ENCODE measurements at places on chromosomes 1 and 21.

DNA sequence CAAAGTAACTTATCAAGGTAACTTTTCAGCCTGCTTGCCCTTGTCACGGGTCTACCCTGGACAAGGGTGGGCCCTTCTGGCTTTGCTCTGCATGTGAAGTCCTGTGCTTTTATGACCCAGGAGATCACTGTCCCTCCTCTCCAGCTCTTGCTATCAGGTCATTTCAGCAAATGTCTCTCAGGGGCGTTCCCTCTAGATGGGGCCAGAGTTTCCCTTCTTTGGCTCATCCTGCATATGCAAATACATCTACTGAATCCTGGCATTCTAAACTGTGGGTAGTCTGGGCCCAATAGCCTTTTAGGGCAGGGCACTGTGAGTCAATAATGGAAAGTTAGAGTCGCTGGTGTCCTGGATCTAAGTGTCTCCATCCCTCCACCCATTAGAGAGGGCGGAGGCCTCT is 366.9 kb upstream of the USP24 start:
- ATAC-seq: no peak

DNA sequence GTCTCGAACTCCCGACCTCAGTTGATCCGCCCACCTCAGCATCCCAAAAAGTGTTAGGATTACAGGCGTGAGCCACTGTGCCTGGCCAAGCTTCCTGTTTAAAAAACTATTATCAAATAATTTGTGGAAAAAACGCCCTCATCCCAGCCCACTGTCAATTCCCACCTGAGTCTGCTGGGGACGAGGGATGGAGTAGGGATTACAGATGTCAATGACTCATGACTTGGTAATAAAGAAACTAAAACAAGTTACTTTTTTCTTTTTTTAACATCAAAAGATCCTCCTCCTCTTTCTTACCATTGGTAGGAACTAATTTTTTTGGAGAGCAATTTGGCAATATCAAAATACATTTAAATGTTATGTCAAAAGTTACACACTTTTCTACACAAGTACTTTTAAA is 9.7 kb downstream of the CNN3 start:
- no peak for ATAC-seq

- peak; percentile 86 for ATAC-seq
Measured at GRCh38 chr1:114482585-114482984, 28.4 kb downstream of the TRIM33 start.

DNA sequence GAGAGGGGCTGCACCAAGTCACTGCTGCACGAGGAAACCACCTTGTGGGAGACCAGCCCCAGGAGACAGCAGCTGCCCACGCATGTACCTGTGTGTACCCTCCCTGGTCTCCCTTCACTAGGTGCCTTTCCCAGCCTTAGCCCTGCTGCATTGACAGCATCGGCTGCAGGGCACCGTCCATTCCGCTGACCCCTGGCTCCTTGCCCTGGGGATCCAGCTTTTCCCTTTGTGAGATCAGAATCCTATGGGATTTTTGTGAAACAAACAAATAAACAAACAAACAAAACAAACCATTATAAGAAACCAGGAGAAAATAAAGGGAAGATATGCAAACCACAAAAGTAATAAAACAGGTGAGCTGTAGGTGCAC is 2.1 kb downstream of the STUM start:
- ATAC-seq: no peak

DNA sequence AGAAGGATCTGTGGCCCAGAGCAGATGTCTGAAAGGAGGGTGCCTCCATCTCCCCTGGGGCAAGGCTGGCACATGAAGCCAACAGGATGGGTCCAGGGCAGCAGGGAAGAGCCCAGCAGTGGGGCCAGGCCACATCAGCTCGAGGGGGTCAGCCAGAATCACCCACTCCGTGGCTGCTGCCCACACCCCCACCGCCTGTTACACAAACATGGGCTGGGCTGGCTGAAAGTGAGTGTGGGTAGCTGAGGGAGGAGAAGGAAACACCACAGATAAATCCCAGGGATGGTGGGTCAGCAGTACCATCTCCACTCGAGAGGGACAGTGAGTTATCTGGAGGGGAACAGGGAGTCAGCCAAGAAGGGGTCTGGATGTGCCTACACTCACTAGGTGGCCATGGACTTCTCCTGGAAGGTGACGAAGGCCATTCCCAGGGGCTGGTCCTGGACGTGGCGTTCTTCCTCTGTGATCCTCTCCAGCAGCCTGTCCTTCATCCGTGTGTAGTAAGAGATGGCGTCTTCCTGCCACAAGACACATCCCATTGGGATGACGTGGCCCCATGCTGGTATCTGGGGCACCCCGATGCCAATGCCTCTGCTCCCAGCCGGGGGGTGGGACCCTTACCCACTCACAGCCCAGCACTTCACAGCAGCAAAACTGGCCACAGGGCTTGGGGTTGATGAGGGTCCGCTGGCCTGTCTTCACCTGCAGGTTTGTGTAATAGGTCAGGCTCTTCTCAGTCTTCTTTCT is 20.2 kb downstream of the TMEM63A start:
- no peak for ATAC-seq

GRCh38 chr1:3212453-3213355 is 143.7 kb downstream of the PRDM16 start:
- no peak for ATAC-seq

GRCh38 chr1:4584449-4584848 is 70.0 kb upstream of the AJAP1 start:
- ATAC-seq: no peak

GRCh38 chr1:53981220-53981619 is 35.1 kb downstream of the LRRC42 start:
- no peak for ATAC-seq

DNA sequence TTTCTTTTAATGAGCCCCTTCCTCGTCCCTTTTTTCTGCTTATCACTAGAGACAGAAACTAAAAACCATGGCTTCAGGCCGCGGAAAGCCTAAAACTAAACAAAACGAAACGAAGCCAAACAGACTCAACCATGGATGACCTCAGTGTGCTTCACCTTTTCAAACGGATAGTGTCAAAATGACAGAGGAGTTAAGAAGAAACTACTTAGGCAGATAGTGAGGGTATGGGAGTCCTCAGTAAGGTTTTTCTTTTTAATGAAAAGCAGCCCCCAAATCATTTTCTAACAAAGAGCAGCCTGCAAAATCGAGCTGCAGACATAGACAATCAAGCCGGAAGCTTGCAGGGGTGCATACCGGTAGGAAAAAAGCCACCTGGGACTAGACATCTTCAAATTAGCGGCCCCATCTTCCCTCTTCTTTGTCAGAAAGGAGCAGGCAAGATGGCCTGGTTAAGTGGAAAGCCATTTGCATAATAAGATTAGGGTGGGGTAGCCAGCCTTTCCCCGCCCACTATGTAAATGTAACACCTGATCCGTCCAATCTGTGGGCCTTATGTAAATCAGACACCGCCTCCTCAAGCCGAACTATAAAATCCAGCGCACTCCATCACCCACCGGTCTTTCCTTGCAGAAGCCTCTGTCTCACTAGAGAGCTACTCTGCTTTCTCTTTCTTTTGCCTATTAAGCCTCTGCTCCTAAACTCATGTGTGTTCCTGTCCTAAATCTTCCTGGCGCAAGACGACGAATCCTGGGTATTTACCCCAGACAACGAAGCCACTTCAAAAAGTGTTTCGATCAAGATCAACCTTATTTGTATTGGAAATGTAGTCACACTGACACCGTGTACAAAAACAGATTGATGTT is 6.2 kb upstream of the ERO1B start:
- ATAC-seq: no peak

DNA sequence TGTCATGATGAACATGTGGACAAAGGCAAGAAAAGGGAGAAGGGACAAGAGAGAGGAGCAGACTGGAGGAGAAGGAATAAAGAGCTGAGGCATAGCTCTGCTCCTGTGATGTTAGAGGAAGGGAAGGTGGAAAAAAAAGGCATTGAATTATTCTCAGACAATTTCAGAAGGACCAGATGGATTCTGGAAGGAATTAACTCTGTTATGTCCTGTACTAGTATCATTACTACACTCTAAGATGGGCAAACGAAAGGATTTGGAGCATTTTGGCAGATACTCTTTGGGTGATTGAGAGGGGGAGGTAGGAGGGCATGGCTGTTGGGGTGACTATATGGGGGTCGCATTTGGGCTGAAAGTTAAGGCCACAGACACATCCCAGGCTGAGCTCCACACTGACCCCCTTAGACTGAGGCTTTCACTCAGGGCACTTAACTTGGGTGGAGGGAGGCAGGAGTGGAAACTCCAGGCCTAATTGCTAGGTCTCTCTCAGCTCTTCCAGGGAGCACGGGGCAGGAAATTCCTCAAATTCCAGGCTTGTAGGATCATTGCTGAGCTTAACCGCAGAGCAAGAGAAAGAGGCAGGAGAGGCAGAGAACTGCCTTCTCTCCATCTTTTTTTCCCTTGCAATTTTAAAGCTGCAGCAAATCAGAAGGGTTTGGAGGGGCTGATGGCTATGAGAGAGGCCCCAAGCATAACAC is 25.9 kb downstream of the KIRREL1 start:
- peak; percentile 18 for ATAC-seq

- ATAC-seq: no peak
Measured at GRCh38 chr1:9827558-9828185, 3.9 kb upstream of the CLSTN1 start.

DNA sequence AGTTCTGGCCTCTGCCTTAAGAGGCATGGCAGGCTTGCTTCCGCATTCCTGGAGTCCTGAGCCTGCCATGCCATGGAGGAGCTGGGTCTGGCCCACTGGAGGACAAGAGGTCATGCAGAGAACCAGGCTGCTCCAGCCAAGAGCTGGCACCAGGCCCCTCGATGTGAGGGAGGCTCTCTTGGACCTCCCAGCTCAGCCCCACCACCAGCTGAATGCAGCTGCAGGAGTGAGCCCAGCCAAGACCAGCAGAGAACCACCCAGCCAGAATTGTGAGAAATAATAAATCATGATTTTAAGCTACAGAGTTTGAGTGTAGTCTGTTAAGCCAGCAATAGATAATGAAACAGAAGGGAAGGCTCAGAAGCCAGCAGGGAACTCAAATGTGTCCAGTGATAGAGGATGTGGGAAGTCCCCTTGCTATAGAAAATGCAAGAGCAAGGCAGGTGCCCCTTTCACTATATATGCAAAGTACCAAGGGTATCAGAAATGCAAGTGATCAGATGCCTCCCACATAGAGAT is 118.4 kb downstream of the HIVEP3 start:
- ATAC-seq: peak; percentile 79

GRCh38 chr1:168390271-168390670 is 109.6 kb downstream of the TBX19 start:
- no peak for ATAC-seq

DNA sequence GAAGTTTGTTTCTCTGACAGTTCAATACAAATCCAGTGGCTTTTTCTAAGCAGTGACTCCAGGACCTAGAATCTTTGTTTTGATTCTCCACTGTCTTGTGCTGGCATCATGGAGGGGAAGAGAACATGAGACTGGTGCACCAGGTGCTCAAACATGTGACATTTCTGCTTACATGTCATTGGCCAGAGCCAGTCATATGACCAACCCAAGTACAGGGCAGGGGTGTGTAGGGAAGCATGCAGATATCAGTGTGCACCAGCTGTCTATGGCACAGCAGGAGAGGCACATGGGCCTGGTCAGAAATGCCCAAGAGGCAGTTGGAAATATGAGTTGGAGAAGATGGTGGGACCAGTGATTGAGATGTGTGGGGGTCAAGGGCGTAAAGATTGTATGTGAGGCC is 297.0 kb downstream of the HHAT start:
- no peak for ATAC-seq
